ENCODE measurements at places on chromosomes 2 and 18.

DNA sequence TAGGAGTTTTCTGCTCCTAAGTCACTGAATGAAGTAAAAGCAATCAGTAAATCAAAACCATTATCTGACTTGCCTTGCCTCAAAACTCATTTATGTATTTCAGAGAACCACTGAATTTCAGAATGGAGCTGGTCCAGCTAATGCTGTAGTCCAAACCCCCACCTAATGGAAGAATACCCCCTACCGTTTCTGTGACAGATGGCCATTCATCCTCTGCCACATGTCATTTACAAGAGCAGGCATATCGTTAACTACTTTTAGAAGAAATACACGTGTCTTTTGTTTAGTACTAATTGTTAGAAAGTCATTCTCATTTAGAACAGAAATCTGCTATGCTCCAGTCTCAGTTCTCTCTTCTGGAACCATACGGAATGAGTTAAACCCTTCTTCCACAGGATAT, 12.8 kb upstream of the GALNT5 start:
- DNase-seq: no peak

- DNase-seq: no peak
These were observed 65.7 kb upstream of the CHMP1B start for GRCh38 chr18:11785444-11786055.

DNA sequence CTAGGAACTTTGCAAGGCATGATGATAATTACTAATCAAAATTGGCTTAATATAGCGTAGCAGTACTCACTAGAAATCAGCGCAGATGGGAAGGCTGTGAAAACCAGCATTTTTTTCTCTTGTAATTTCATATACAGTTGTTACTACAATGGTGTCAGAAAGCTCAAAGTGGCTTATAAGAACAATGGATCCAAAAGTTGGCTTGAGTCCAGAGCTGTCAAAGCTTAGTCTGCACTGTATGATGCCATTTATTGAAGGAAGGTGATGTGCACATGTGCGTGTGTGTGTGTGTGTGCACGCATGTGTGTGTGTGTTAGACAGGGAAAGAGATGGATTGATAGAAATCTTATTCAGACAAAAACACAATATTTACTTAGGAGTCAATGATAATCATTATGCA, 341.3 kb downstream of the TGIF1 start:
- no peak for DNase-seq

- DNase-seq: no peak
These were observed 327.0 kb downstream of the ZNF516 start for GRCh38 chr18:76167845-76168621.

GRCh38 chr2:42359304-42359964, 1.6 kb downstream of the COX7A2L start:
- DNase-seq: no peak

- DNase-seq: no peak
These were observed 63.2 kb downstream of the ZEB2 start for GRCh38 chr2:144456680-144457079.

DNA sequence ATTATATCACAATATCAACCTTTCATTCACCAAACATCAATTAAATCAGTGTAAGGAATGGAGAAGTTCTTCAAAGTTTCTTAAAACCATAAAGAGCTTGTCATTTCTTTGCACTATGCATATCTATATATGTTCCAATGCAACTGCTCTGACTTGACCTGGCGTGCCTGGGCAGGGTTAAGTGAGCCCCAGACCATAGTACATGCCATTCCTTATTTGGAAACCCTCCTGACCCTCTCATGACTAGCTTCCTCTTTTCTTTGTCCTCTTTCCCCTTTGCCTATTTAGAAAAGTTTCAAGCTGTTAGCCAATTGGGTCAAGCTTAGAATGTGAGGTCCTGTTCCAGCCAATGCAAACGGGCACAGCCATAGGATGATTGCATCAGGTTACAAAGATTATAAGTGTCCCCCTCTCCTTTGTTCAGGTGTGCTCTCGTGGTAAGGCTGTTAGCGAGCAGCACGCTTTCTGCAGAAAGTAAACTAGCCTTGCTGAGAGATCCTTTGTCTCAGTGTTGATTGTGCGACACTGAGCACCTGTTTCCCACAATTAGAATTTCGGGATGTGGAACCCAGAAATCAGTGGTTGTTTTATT, 78.2 kb upstream of the UXS1 start:
- no peak for DNase-seq

DNA sequence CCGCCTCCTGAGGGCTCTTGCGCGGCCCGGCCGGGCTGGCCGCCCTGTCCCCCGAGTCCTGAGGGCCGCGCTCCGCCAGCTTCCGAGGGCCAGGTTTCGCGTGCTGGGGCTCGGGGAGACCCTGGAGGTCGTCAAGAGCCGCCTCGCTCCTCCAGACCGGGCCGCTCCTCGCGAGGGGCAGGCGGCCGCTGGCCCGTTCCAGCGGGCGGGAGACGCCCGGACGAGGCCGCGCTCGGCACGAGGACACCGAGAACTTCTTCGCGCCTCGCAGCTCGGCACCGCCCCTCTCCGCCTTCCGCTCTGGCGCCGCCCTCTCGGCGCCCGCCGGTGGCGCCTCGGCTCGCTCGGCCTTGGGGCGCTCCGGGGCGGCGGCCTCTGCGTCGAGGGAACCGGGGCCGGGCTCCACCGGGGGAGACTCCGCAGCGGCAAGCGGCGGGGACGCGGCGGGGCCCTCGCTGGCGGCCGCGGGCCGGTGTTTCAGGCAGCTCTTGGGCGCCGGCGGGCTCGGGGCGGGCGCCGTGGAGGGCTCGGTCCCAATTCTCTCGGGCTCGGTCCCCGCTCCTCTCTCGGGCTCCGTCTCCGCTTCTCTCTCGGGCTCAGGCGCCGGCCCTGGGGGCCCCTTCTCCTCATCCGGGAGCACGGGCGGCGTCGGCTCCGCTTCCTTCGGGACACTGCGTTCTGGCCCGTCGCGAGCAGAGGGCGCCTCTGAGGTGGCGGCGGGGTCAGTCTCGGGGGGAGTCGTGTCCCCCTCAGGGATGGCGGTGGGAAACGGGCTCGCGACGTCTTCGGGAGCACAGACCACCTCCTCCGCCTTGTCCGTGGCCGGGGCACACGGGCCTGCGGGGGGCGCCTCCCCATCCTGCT, 91.6 kb upstream of the MGAT4A start:
- DNase-seq: no peak

Data from activated naive CD4-positive, alpha-beta T cell (primary cell).